ENCODE measurements at places on chromosomes 4 and X.
A peak's percentile ranks its signal among the peaks of the same experiment; 100 is the strongest.

DNA sequence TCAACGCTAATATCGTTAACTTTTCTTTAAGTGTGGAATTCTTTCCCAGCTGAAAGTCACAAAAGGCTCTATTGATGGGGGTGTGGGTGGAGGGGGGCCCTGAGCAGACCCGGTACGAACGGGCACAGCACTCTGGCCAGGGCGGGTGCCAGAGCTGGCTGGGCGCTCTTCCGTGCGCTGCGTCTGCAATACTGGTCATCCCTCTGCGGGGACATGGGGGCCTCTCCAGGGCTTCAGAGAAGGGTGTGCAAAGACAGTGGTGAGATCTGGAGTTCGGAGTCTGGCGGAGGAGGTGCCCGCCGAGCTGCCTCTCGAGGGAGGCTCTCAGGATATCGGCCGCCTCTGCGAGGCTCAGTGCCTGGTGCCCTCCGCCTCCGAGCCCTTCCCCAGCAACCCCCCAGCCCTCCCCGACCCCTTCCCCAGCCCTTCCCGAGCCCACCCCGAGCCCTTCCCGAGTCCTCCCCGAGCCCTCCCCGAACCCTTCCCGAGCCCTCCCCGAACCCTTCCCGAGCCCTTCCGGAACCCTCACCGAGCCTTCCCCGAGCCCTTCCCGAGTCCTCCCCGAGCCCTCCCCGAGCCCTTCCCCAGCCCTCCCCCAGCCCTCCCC, 34.3 kb downstream of the FGFRL1 start:
- DNase-seq = no peak

DNA sequence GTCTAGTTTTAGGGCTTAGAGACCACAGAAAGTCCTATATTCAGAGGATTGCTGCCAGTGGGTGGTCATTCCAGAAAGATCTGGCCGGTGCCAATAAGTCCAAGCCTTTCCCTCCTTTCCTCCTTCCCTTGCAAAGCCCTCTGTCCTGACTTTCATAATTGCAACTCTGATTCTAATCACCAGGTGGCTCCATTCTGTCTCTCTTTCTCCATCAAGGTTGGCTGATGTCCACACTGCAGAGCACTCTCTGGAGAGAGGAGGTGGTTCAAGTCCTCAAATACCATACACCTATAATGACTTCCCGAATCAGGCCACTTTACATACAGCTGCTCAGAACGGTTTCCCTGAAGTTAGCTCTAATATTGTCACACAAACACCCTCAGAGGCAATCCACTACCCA, 22.4 kb upstream of the ARMCX4 start:
- no peak for DNase-seq

GRCh38 chr4:77120886-77121508, 36.0 kb upstream of the CCNG2 start:
- no peak for DNase-seq

GRCh38 chrX:124030520-124030919, 69.0 kb downstream of the STAG2 start:
- no peak for DNase-seq

- DNase-seq = no peak
Observed at GRCh38 chrX:9503261-9503660, 38.4 kb downstream of the TBL1X start.

DNA sequence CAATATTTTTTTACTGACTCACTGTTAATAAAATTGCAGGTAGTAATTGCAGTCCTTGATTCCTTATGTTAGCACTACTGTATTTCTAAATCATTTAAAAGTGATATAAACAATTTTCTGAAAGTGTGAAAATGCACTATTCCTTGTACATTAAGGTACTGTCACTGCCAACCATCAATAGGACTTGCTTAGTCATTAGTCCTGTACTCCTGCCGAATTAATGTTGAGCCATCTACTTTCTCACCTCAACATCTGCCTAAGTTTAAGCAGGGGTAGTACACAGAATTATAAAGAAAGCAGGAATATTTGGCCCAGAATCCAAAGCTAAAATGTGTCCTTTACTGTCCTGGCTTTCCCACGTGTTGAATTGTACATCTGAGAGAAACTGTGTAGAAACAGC, 87.0 kb upstream of the TRPC3 start:
- no peak for DNase-seq

DNA sequence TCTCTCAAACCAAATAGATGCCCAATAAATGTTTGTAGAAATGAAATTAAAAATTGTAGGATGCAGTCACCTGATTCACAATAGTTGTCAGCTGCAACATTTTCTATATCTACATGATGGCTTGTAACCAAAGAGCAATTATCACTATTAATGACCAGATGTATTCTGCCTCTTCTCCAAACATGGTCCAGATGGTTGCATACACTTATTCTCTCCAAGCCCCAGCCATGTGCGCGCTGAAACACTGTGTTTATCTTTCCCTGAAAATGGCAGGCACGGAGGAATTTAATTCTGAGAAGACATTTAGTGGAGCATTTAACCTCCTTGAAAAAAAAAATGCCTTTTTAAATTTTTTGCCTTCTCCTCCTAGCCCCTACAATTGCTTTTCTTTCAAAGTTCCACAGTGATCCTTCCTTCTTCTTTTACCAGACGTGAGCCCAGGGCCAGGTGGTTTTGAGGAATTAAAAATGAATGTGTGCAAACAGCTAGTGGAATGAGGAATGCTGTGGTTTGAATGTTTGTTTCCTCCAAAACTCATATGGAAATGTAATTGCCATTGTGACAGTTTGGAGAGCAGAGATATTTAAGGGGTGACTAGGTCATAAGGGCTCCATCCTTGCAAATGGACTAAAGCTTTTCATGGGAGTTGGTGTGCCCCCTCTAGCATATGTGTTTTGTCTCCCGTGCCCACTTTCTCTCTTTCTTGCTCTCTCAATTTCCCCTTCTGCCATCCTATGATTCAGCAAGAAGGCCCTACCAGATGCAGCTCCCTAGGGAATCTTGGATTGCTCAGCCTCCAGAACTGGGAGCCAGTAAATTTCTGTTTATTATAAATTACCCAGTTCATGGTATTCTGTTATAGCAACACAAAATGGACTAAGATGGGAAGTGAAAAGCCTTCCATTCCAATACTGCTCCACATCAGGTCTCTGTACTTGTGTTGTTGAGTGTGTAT, 136.0 kb downstream of the GABRB1 start:
- DNase-seq = no peak

GRCh38 chr4:81844717-81845116, 373.0 kb upstream of the RASGEF1B start:
- peak; percentile 87 for DNase-seq

GRCh38 chr4:88964450-88964849, 92.5 kb downstream of the FAM13A start:
- no peak for DNase-seq

GRCh38 chrX:133215017-133215416, 3.1 kb downstream of the TFDP3 start:
- DNase-seq = no peak

- DNase-seq = no peak
Observed at GRCh38 chr4:42641656-42642055, 15.2 kb downstream of the ATP8A1 start.

DNA sequence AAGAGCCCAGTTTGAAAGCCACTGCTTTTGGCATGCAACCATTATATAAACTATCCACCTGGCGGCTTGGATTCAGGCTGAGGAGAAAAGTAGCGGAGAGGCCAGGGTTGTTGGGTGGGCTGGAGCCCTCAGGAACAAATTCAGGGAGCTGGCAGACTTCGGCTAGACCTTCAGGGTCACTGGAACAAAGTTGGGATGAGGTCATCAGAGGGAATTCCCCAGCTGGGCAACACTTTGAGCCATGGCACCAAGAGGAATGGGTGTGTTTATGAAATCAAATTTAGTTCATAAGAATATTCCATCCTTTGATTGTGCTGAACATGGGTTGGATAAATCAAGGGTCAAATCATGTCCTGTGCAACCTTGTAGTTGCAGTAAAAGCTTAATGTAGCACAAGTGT, 22.0 kb downstream of the MTMR1 start:
- DNase-seq = no peak

- DNase-seq = no peak
Observed at GRCh38 chrX:134601240-134601765, 57.0 kb downstream of the PLAC1 start.

GRCh38 chrX:109384699-109385098, 97.2 kb downstream of the GUCY2F start:
- no peak for DNase-seq

DNA sequence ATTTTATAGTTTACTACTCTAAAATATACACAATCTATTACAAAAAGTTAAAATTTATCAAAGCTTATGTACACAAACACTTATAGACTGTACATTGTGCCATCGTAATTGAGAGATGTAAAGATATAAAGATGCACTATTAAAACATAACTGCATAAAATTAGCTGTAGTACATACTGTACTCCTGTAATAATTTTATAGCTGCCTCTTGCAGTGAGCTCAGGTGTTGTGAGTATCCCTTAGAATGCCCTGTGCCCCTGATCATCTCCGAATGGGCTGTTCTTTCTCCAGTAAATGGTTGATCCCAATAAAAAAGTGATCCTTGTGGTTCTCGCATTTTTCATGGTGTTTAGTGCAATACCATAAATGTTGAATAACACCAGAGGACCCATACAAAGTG, 101.2 kb downstream of the TMEM164 start:
- DNase-seq = no peak

DNA sequence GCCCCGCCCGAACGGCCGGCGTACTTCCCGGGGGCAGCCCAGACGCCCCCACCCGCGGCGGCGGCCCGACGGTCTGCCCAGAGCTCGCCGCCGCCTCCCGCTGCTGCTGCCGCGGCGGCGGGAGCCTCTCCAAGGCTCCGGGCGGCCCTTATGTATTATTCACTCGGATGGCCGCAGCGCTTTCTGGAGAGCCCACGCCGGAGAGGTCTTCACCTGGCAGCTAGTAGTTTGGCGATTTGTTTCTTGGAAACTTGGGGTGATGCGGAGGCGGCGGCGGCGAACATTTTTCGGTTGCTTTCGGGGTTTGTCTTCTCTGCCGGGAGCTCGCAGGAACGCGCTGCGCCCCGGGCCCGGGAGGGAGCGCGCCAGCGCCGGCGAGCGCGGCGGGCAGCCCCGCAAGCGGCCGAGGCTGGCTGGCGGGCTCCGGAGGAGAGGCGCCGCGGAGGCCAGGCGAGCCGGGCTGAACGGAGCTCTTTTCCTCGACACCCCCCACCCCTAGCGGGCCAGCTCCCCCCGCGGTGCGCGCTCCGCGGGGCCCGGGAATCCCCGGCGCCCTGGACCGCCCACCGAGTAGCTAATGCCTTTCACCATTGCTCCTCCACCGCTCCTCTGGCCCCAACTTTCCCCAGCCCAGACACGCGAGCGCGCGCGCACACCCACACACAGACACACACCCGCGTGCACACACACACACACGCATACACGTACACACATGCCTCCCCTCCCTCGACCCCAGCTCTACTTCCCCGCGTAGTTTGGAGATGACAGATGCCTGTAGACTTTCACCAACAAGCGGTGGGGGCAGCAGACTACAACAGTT, 113.5 kb downstream of the DHX15 start:
- peak; percentile 11 for DNase-seq

GRCh38 chr4:78058591-78059523, 1.7 kb downstream of the FRAS1 start:
- peak; percentile 41 for DNase-seq

GRCh38 chr4:53591372-53591892, at the start of gene LNX1:
Gene LNX1 (minus strand): TSS chr4:53591486. CDS start chr4:53574002, 17,484 bp downstream.
- DNase-seq = peak; percentile 95

DNA sequence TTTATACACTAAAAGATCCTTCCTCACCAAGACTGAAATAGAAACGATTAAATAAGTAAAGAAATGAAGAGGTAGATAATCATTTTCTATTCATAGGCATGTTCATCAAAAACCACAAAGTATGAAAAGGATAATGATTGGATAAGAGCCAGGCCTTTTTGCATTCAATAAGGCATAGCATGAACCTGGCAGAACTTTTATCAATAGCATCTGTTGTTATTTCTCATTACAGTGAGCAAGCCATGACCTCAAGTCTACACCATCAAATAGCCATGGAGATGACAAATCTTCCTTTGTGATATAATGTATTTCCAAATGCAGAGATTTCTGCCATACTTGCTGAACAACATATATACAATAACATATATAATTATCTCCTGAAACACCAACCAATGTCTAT, 206.0 kb upstream of the SLC7A11 start:
- no peak for DNase-seq

DNA sequence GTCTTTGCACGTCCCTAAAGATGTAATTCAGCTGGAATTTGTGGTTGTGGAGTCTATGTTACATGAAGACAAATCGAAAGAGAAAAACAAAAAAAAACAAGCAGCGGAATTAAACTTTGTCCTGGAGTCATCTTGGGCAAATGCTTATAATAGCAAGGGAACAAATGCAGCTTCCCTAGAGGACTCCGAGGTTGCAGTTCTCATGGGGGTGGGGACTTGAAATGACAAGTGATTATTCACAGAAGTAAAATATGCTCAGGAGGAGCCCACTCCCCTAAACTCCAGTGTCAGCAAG, 362.4 kb downstream of the ARHGAP24 start:
- DNase-seq = no peak

- DNase-seq = no peak
Observed at GRCh38 chr4:153387981-153388380, 43.5 kb downstream of the MND1 start.

- no peak for DNase-seq
Observed at GRCh38 chr4:147543034-147543433, 62.1 kb downstream of the EDNRA start.

DNA sequence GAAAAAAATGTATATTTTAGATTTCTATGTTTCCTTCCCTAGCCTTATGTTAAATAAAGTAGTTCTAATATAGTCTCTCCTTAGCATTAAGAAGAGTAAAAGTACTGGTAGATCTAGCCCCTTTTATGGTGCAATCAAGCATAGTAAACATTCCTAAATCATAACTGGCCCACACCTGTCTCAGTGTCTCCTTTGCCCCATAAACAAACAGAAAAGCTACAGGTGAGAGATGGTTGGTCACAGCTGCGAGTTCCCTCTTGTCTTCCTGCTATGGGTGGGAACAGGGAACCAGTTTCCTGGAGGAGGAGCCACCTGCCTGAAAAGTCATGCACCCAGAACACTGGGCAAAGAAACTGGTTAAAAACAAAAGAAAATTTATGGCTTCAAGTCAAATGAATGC, 16.6 kb downstream of the SOWAHB start:
- DNase-seq = peak; percentile 73

GRCh38 chrX:136262243-136262642, 11.0 kb upstream of the MAP7D3 start:
- DNase-seq = no peak

DNA sequence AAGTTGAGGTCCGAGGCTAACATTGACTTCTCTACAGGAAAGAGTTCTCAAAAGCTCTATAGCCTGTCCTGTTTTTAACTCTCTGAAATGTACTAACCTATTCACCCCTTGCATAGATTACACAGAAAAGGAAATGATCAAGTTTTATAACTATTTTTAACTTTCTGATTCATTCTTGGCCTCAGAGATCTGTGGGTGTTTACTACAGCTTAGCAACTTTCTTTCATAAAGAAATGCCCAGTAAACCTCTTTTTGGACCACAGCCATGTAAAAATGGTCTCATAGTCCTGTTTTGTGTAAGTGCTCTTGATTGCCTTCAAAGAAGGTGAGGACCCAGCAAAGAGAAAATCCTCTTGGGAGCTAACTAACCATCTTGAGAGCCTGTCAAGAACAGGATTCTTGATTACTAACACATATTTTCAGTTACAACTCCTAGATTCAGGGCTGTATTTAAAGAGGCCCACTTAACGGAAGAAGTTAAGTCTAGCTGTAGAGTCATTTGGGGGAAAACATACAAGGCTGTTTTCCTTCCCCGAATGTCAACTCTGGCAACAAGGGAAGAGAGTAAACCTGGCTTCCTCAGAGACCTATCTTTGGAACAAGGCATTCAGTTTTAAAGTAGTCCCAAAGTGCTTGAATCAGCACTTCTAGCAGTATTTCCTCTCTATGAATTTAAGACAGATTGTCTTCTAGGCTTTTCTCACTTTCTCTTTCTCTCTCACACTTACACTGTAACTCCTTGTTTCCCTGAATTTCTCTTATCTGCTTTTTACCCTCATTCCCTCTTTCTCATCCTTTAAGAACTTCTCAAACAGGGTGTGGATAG, 78.2 kb downstream of the IL21 start:
- no peak for DNase-seq
